Hypothalamus (tissue), 51 donors: ENCODE measurements at places on chromosomes 1 and 21.
A peak's percentile ranks its signal among the peaks of the same experiment; 100 is the strongest.

- no peak for DNase-seq
Observed at GRCh38 chr1:59609245-59609644, 205.5 kb upstream of the HOOK1 start.

GRCh38 chr1:161503394-161503748, 1.9 kb upstream of the FCGR2A start:
- no peak for DNase-seq

GRCh38 chr1:58395355-58395754, 151.2 kb downstream of the OMA1 start:
- DNase-seq: no peak

- no peak for DNase-seq
Observed at GRCh38 chr1:228683428-228683827, 51.9 kb upstream of the RHOU start.

GRCh38 chr1:53552146-53552861, 93.1 kb downstream of the DMRTB1 start:
- DNase-seq: no peak

- no peak for DNase-seq
Observed at GRCh38 chr1:107782217-107782845, 182.6 kb downstream of the VAV3 start.

- DNase-seq: no peak
Observed at GRCh38 chr21:16633831-16634459, 878.9 kb upstream of the CXADR start.

DNA sequence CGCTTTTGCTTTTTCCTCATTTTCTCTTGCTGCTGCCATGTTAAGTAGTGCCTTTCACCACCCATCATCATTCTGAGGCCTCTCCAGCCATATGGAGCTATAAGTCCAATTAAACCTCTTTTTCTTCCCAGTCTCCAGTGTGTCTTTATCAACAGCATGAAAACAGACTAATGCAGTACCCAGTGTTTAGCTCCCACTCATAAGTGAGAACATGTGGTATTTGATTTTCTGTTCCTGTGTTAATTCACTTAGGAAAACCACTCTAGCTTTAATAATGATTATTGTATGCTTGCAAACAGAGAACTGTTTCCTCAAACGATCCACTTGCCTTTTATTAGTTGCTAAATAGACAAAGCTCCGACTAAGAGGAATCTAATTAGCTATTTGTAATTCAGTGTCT, 43.3 kb downstream of the IL23R start:
- no peak for DNase-seq

GRCh38 chr1:171922999-171923398, 81.7 kb downstream of the DNM3 start:
- no peak for DNase-seq

- DNase-seq: no peak
Observed at GRCh38 chr1:242205622-242206489, 207.0 kb upstream of the MAP1LC3C start.

GRCh38 chr1:98460136-98460535, 201.4 kb upstream of the SNX7 start:
- DNase-seq: no peak

- DNase-seq: no peak
Observed at GRCh38 chr1:94962409-94963265, 35.7 kb upstream of the CNN3 start.

GRCh38 chr21:45440736-45441350, 35.9 kb downstream of the COL18A1 start:
- no peak for DNase-seq

GRCh38 chr1:31503570-31503969, 72.7 kb upstream of the TINAGL1 start:
- DNase-seq: no peak

DNA sequence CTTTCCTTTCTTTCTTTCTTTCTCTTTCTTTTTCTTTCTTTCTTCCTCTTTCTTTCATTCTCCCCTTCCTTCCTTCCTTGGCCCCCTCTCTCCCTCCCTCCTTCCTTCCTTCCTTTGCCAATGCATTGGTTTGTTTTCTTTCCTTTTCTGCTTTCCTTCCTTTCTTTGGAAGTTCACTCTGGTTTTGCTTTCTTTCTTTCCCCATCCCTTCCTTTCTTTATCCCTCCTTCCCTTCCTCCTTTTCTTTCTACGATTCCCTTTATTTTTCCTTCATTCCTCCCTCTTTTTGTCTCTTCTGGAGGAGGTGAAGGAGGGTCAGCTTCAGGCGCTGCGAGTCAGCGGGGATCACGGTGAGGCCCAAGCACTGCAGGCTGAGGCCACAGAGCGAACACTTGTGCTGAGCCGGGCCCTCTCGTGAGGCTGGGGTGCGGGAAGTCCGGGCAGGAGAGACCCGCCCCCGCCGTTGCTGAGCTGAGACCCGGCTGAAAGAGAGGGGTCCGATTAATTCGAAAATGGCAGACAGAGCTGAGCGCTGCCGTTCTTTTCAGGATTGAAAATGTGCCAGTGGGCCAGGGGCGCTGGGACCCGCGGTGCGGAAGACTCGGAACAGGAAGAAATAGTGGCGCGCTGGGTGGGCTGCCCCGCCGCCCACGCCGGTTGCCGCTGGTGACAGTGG, 1.5 kb downstream of the SIM2 start:
- DNase-seq: no peak

DNA sequence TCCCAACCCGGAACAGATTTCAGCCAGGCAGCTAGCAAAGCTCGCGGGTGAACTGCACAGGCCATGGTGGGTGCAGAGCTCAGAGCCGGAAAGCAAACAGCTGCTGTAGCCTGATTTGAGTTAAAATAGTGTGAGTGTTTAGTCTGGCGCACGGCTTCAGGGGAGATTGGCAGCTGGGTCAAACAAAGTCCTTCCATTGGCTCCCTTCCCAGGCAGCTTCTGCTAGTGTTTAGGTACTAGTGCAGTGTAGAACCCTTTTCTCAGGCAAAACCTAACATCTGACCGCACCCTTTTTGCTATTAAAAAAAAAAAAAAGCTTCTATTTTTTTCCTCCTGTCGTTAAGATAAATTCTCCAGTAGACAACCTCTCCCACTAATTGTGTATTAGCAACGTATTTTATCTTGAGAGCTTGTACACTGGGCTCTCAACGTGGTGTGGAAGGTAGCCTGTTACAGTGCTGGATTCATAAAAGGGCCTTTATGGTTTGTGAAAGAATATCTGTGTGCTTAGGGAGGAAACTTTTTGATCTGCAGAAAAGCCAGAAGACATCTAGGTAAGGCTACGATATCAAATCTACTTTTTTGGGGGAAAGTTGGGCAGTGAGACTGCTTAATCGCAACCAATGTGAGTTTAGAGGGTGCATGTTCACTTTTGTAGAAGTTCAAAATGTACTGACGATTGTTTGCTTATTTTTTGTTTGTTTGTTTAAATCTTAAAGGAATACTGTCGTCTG, 689.6 kb downstream of the USP25 start:
- DNase-seq: peak; percentile 20

- DNase-seq: no peak
Observed at GRCh38 chr1:50458507-50458906, 35.3 kb upstream of the DMRTA2 start.

- DNase-seq: no peak
Observed at GRCh38 chr1:211336161-211336560, 9.5 kb downstream of the TRAF5 start.

- no peak for DNase-seq
Observed at GRCh38 chr1:159171254-159171687, at the start of gene CADM3. Gene CADM3 (plus strand): TSS chr1:159171615. CDS start chr1:159171766, 151 bp downstream.

DNA sequence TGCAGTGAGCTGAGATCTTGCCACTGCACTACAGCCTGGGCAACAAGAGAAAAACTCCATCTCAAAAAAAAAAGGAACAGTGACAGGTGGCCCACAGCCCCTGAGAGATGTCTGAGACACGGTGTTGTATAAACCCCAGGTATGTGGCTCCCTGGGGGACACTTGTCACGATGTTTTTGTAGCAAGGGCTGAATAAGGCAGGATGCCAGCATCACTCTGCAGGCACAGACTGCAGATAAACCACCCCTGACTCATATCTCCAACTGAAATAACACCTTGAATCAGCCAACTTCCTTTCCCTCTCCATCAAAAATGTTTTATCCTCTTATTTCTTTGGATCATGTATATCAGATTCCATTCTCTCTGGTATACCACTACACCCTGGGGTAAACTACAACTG, 52.5 kb downstream of the NMNAT2 start:
- DNase-seq: no peak

- no peak for DNase-seq
Observed at GRCh38 chr1:66311092-66311491, 222.9 kb upstream of the SGIP1 start.

GRCh38 chr1:89942014-89942413, 52.9 kb upstream of the ZNF326 start:
- DNase-seq: no peak

DNA sequence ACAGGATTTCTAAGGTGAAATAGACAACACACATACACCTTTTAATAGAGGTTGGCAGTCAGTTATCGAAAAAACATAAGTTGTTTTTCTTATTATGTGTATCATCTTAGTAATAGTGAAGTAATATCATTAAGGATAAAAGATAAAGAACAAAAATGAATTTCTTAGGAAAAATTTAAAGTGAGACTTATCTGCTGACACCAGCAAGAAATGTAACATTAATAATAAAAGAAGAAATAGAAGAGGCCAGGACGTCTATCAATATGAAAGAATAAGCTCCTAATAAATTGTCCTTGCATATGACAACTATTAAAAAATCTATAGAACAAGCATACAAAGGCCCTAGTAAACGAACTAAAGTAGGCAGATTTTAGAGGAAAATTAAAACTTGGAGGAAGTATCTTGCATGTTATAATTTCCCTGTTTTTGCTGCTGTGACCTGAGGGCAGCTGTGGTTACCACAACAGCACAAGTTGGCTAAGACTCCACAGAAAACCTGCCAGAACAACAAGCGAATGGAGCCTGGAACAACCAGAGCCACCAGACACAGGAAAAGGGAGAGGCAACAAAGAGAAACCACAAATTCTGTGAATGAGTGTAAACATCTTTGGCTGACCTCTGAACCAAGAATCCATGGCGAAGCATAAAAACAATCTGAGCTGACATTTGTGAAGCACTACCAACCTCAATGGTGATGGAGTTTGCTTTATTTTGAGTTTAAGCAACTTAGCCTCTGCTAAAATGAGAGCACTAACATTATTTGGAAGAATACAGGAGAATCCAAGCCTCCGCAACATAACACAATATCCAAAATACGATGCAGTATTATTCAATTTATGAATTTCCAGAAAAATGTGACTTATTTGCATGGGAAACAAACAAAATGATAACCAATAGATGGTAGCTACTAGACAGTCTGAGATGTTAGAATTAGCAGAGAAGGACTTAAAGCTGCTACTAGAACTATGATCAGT, 207.5 kb downstream of the KCNT2 start:
- no peak for DNase-seq

DNA sequence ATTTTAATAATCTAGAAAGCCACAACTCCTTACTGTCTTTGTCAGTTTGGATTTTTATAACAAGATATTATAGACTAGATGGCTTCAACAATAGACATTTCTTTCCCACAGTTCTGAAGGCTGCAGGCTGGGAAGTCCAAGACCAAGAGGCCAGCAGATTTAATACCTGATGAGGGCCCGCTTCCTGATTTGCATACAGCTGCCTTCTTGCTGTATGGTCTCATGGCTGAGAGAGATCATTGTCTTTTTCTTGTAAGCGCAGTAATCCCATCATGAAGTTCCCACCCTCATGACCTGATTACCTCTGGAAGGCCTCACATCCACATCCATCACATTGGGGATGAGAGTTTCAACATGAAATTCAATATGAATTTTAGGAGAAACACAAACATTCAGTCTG, 9.8 kb downstream of the RPS6KC1 start:
- no peak for DNase-seq

- no peak for DNase-seq
Observed at GRCh38 chr1:179366093-179366800, 476 bp downstream of the AXDND1 start.

GRCh38 chr1:202807926-202808757, at the start of gene KDM5B:
Gene KDM5B (minus strand): TSS chr1:202808421. CDS start chr1:202808305, 116 bp downstream.
- peak; percentile 31 for DNase-seq

- peak; percentile 74 for DNase-seq
Observed at GRCh38 chr1:44807364-44808062, 362 bp upstream of the DYNLT4 start.

DNA sequence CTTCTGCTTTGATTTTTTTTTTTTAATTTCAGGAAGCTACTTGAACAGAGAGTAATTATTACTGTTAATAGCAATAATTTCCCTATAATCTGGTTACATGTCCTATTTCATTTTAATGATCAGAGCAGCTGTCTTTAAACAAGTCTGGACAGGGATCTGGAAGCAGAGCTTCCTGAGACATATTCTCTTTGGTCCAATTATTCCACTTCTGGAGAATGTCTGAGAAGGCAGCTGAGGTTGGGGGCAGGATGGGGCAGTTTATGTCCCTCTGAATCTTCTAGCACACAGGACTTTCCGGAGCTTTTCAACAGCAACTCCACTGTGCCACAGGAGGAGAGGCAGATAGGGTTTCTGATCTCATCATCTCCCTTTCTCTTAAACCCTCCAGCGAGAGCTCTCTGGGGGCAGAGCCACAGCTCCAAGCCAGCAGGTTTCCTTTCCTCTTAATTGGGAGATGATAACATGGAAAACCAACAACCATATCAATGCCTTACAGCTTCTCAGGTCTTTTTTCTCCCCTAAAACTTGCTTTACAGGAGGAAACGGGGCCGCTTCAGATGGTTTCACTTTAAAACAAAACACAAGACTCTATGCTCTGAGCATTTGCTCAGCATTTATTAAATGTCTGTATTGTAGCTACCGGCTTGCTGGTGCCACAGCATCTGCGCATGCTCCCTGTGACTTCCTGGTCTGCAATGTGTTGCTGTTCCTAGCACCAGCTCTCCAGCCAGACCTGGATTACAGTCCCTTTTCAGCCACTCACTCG, 425.7 kb upstream of the USP24 start:
- peak; percentile 68 for DNase-seq

- DNase-seq: peak; percentile 26
Observed at GRCh38 chr1:180188091-180188506, 33.4 kb downstream of the QSOX1 start.

- no peak for DNase-seq
Observed at GRCh38 chr1:101295209-101295608, 58.4 kb downstream of the S1PR1 start.

- DNase-seq: no peak
Observed at GRCh38 chr1:67171574-67171955, 5.3 kb downstream of the IL23R start.

DNA sequence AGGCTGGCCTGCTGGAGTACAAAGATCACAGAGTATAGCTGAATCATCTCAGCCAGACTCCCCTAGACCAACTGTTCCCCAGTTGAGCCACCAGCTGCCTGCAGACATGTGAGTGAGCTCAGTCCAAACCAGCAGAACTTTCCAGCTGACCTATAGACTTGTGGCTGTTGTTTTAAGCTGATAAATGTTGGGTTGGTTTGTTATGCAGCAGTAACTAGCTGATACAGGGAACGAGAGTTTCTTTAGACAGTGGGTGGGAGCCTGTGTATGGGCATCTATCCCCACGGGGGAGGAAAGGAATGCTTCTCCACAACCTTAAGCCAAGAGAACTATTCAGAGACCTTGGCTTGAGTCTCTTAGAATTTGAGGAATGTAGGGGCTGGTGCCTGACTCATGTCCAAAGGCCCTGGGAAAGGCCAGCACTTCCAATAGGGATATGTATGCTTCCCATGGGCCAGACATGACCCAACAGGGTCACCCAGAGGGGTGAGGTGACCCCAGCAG, 30.1 kb downstream of the SLC1A7 start:
- no peak for DNase-seq

- DNase-seq: no peak
Observed at GRCh38 chr21:41772351-41773080, 5.7 kb upstream of the RIPK4 start.

- no peak for DNase-seq
Observed at GRCh38 chr1:160997323-160998038, 23.5 kb downstream of the F11R start.
